Activated CD8-positive, alpha-beta memory T cell treated with anti-CD3 and anti-CD28 coated beads, Interleukin-2, amount 10 ng/mL, durations not matched to agents 7 days and 5 days (primary cell): ENCODE measurements at places on chromosomes 2 and 18. TPM values are rescaled to one million over a fixed set of nuclear protein-coding genes. Genes with fewer than 3 reads are reported as not detected.

The NYAP2 gene
- total RNA-seq, result not detected

The RANBP2 gene
- total RNA-seq, result 47.5 TPM

- no peaks in the 10 kb centered on the region for H3K36me3 ChIP-seq
- no peak overlapping the region for H3K27ac ChIP-seq
- DNase-seq, result no peak
- no peak overlapping the region for H3K4me3 ChIP-seq
- peaks cover 2% of the 10 kb centered on the region for H3K4me1 ChIP-seq
- H3K27me3 ChIP-seq, result no peaks in the 10 kb centered on the region
These were observed 53.1 kb downstream of the INO80C start for GRCh38 chr18:35444636-35445035.

The DYNC2LI1 gene
- total RNA-seq, result 5.9 TPM

- no peak overlapping the region for H3K4me3 ChIP-seq
- DNase-seq, result no peak
- peaks cover 46% of the 10 kb centered on the region for H3K27me3 ChIP-seq
- H3K27ac ChIP-seq, result no peak overlapping the region
- peaks cover 4% of the 10 kb centered on the region for H3K36me3 ChIP-seq
These were observed 128.8 kb upstream of the BCL2L11 start for GRCh38 chr2:110991911-110992310.

DNA sequence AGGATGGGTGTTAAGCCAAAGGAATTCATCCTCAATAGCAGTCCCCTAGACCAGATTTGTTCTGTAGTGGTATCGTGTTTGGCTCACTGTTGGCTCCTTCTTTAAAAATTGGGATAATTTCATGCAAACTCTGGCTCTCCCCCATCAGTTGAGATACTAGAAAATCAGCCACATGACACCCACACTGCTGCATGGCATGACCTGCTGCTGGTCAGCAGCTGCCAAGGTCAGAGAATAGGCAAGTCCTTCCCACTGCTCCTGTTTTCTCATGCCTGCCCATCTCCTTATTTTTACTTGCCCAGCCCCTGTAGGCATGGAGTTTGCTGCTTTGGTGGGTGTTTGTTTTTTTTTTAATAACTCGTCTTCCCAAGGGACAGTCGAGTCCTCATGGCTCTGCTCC is 1.0 kb upstream of the SNRNP200 start:
- H3K4me3 ChIP-seq, result peak overlapping the region; percentile 100
- peak overlapping the region; percentile 97 for H3K27ac ChIP-seq
- H3K36me3 ChIP-seq, result peaks cover 45% of the 10 kb centered on the region
- DNase-seq, result no peak
- peaks cover 57% of the 10 kb centered on the region for H3K4me1 ChIP-seq

- no peak overlapping the region for H3K4me3 ChIP-seq
- H3K27me3 ChIP-seq, result no peaks in the 10 kb centered on the region
- DNase-seq, result no peak
- H3K36me3 ChIP-seq, result peaks cover 64% of the 10 kb centered on the region
- H3K4me1 ChIP-seq, result no peaks in the 10 kb centered on the region
These were observed 28.4 kb downstream of the EIPR1 start for GRCh38 chr2:3349211-3349693.

- no peaks in the 10 kb centered on the region for H3K27me3 ChIP-seq
- no peak overlapping the region for H3K4me3 ChIP-seq
- DNase-seq, result no peak
- no peaks in the 10 kb centered on the region for H3K36me3 ChIP-seq
- H3K4me1 ChIP-seq, result no peaks in the 10 kb centered on the region
These were observed 66.4 kb downstream of the ZNF516 start for GRCh38 chr18:76428396-76429261.

DNA sequence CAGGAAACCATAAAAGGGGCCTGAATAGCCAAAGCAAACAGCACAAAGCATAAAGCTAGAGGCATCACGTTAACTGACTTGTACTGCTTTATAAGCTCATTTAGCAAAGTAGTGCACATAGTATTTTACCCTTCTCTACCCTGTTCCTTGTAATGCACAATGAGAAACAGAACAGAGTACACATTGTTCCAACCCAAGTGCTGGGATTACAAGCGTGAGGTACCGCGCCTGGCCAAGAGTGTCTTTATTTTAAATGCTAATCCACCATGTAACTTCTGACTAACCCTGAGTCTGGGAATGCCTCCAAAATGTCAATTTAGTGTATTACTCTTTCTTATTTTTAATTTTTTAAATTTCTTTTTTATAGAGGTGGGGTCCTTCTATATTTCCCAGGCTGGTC is 46.4 kb upstream of the STON1 start:
- H3K36me3 ChIP-seq, result peaks cover 56% of the 10 kb centered on the region
- H3K27ac ChIP-seq, result no peak overlapping the region
- no peaks in the 10 kb centered on the region for H3K27me3 ChIP-seq
- DNase-seq, result no peak
- peaks cover 1% of the 10 kb centered on the region for H3K4me1 ChIP-seq
- no peak overlapping the region for H3K4me3 ChIP-seq

The DSG1 gene
- total RNA-seq, result not detected

DNA sequence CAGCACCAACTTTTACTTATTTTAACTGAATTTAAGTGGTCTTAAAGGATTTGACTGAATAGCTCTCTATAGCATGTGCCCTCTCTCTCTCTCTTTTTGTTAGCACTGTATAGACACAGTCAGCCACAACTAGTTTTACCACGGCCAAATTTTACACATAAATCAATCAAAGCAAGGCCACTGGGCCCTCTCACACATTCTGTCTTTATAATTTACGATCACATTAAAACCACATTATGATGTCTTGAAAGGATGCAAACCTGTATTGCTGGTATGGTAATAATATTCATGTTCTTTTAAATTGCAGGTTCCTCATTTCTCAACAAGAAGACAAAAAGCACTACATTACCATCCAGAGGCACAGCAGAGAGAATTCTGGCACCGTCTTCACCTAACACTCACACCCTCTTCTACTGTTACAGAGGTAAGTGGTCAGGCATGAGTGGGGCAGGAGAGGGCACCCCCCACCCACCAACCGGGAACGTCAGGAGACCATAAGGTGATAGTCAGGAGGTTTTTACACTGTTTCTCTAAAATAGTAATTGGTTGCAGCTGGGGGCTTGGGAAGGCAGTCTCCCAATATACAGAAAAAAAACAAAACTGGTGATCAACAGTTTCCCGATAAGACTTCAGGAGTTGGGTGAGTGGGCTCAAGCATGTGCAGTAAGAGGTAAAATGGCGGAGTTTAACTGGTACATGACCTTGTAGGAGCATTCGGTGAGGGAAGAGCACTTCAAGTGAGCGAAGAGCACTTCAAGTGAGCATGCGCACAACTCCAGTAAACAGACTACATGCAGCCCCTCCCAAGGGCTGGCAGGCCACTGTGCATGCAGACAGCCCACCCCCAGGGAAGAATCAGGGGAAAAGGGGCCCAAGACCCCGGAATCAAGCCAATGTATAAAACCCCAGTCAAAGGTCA is 296.7 kb downstream of the PIEZO2 start:
- H3K36me3 ChIP-seq, result no peaks in the 10 kb centered on the region
- H3K4me1 ChIP-seq, result no peaks in the 10 kb centered on the region
- H3K27ac ChIP-seq, result no peak overlapping the region
- H3K4me3 ChIP-seq, result no peak overlapping the region

DNA sequence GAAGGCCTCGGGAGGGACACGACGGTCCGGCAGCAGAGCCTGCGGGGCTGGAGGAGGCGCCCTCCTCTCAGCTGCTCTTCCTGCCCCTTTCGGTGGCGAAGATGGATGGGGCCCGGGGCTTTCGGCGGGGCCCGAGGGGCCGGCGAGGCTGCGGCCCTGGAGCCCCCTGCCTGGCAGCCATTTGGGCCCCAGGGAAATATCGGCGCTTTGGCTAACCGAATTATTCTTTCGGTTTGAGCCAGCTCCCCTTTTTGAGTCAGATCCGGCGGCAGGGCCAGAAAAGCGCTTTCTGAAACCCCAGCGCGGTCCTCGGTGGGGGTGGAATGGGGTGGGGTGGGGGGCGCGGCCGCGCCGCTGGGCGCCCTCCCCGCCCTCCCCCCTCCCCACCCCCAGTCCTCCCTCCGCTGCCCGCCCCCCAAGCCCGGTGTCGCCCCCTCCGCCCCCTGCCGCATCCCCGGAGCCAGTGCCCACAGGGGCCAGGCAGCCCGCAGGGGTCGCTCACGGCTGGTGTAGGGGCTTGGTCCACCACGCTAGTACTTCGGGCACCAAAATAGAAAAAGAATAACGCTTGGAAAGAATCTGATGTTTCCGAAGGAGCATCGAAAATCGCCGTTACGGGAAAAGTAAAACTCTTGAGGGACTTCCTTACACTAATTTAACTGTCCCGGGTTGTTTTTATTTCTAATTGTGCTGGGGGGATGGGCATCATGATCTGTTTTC is 9.1 kb upstream of the ARID5A start:
- no peaks in the 10 kb centered on the region for H3K36me3 ChIP-seq
- peaks cover 94% of the 10 kb centered on the region for H3K4me1 ChIP-seq
- DNase-seq, result peak; percentile 88
- H3K27me3 ChIP-seq, result no peaks in the 10 kb centered on the region

- H3K36me3 ChIP-seq, result peaks cover 2% of the 10 kb centered on the region
- H3K4me3 ChIP-seq, result no peak overlapping the region
These were observed 60.8 kb downstream of the SLC66A2 start for GRCh38 chr18:79890674-79891073.

DNA sequence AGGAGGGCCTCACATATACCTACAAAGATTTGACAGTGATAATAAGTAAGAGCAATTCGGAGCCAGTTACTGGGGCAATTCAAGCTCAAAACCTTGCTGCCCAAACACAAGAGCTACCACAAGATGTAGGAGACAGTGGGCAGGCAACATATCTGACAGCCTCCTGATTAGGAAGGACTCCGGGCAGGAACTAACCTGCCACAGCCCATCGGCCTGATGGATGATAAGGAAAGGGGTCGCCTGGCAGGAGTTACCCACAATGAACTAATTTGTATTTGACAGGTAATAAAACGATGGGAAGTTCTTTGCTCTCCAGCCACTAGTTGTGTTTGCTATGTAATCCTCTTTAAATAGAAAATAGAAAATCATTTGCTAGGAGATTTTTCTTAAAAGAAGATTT is 100.2 kb downstream of the ARHGAP15 start:
- peaks cover 62% of the 10 kb centered on the region for H3K36me3 ChIP-seq
- no peak for DNase-seq
- no peaks in the 10 kb centered on the region for H3K27me3 ChIP-seq
- no peak overlapping the region for H3K27ac ChIP-seq
- H3K4me1 ChIP-seq, result peaks cover 22% of the 10 kb centered on the region

DNA sequence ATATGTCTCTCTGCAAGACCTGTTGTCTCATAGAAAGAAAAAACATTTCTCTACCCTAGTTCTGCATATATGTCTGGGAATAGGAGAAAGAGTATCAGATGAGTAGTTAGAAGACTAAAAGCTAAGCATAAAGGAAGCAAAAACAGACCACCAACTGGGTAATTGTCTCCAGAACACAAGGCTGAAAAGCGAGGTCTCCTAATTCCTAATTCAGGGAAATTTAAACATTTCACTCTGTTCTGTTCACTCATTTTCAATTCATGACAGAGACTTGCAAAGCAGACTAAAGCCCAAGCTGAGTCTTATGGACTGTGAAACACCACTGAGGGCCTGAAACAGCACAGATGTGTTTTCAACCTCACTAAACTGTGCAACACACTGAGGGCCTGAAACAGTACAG is 224.4 kb upstream of the TMEM200C start:
- no peaks in the 10 kb centered on the region for H3K36me3 ChIP-seq
- H3K27ac ChIP-seq, result no peak overlapping the region
- DNase-seq, result no peak
- no peaks in the 10 kb centered on the region for H3K4me1 ChIP-seq
- H3K27me3 ChIP-seq, result no peaks in the 10 kb centered on the region
- H3K4me3 ChIP-seq, result no peak overlapping the region

DNA sequence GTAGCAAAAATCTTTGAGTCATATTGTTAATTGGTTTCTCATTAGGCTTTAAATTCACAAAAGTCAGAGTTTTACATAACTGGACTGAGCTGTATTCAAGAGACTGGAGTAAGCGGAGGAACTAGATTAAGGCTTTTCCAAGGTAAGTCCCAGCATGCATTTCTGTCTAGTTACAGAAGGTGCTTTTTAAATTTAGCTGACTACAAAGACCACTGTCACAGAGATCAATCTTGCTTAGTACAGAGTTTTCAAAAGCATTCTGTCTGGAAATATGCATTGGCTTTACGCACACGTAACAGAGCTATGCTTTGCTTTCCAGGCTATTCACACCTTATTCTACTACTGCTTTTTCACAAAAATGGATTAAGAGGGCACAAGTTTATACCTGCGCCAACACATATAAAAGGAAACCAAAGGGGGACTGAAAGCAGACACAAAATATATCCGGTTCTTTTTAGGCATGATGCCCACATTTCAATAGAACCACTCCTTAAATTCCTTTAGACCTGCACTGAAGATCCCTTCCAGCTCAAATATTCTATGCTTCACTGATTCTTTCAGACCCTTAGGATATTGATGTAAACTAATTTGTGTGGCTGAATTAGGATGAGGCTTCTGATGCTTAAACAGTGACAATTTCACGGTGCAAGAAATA is 560.7 kb upstream of the CRIM1 start:
- H3K4me3 ChIP-seq, result no peak overlapping the region
- no peak overlapping the region for H3K27ac ChIP-seq
- no peak for DNase-seq
- no peaks in the 10 kb centered on the region for H3K27me3 ChIP-seq
- no peaks in the 10 kb centered on the region for H3K4me1 ChIP-seq

The TGIF1 gene
- total RNA-seq, result 19.0 TPM

DNA sequence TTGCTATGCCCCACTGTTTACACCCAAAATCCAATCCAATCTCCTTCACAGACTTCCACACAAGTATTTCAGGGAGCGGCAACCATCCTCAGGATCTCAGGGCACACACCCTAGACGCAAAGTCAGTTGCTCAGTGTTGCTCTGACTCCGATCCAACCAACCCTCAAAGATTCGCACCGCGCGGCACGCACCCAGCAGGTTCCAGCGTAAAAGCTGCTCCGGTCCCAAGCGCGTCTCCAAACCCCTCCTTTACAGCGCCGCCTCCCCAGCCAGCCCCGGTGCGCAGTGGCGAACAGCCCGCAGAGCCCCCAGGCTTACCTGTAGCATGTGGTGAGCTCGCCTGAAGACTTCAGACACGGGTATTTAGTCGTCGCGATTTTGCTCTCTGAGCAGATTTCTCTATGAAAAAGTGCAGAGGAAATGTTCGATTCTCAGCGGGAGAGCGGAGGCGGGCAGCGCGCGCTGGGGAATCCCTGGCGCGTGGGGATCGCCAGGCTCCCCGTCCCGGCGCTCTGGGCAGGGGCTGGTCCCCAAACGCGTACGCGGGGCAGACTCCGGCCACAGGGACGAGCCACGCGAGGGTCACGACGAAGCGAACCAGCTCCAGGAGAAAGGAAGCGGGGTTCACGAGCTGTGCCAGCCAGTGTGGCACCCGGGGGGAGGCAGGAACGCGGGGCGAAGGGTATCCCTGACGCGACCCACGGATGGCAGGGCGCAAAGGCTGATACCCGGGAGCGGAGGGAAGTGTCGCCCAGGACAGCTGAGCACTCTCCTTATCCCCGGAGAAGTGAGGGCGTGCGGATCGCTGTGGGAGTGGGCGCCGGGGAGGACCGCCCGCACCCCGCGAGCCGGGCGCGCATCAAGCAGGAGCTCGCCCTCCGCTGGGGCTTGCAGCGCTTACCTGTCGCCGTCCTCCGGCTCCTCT is 650 bp downstream of the CCBE1 start:
- no peak overlapping the region for H3K4me3 ChIP-seq
- peaks cover 12% of the 10 kb centered on the region for H3K4me1 ChIP-seq
- no peak for DNase-seq
- H3K27ac ChIP-seq, result no peak overlapping the region

The CHRND gene
- not detected for total RNA-seq

The CCDC195 gene
- total RNA-seq, result not detected
